ENCODE measurements at places on chromosomes 5 and 9.

DNA sequence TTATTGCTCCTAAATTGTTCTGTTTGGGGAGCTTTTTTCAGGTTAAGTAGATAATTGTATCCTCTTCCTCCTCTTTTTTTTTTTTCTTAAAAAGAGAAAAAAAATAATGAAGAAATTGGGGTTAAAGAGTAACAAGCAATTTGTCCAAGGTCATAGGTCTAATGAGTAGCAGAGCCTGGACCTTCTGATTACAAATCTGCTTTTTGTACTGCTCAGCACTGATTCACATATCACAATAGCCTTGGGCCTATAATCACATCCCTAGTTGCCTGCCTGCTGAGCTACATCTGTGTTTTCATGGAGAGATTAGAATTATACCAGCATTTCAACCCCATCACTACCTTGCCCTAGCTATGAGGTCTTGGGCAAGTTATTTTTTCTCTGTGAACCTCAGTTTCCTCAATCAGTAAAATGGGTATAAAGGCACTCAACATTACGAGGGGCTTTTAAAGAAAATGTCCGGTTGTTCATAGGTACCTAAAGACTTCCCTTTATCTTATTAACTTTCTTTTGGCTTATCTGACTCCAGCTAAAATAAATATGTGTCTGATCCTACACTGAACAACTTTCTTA lies 152.3 kb downstream of the BAAT start:
- no peak for DNase-seq

GRCh38 chr5:139566611-139567010 lies 5.5 kb downstream of the UBE2D2 start:
- peak; percentile 23 for DNase-seq

DNA sequence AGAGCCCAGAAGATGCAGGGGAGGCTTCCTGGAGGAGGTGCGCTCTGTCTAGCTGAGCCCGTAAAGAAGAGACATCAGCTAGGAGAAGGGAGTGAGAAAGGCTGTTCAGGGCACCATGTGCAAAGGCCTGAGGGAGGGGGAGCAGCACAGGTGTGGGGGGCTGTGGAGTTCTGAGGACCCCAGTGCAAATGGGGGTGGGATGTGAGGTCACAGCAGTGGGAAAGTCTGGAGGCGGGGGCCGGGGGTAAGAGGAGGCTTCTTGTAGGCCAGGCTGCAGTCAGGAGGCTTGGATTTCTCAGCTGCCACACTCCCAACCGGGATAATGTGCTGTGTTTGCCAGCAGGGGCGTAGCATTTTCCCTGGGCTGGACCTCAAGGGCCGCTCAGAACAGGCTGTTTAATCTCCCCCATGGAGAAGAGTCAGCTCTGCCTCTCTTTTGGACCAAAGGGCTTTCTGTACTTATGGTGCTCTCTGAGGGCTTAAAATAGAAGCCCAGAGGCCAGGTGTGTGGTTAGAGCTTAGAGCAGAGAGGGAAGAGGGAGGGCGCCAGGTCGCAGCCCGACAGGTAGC lies 5.7 kb downstream of the NEURL1B start:
- no peak for DNase-seq

DNA sequence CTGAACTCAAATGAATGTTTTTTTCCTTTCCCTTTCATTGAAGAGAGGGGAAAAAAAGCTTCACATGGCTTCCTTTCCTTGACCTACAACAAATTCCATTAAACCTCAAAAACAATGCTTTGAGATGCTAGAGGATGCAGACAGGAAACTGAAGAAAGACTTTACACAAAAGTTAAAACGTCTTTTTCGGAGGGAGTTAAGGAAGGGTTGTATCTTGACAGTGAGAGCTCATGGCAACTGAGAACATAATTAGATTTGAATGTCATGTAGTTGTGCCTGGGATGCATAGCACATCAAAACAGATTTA lies 66.4 kb downstream of the EBF1 start:
- DNase-seq, result no peak

- peak; percentile 10 for DNase-seq
These were observed 133.1 kb downstream of the DOCK8 start for GRCh38 chr9:347667-348292.

DNA sequence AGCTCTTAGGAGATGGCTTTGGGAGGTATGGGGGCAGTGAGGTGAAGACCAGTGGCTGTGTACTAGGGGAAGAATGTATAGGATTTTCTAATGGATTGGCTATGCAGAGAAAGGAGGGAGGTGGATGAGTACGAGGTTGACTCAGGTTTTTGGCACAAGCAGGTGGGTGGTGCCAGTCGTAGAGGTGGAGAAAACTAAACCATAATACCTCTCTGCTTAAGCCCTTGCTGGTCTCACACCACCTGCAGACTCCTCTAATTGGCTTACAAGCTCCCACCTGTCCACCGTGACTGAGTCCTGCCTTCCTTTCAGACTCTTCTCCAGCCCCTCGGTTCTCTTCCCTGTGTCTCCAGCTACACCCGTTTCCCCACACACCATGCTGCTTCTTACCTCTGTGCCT lies 521.7 kb upstream of the CLINT1 start:
- no peak for DNase-seq

GRCh38 chr9:133374612-133375115 lies 1.2 kb downstream of the SURF4 start:
- DNase-seq, result no peak

- no peak for DNase-seq
These were observed 87.0 kb downstream of the FEM1C start for GRCh38 chr5:115457571-115457970.

- no peak for DNase-seq
These were observed 57.7 kb upstream of the RARS1 start for GRCh38 chr5:168428552-168428951.

GRCh38 chr5:68420476-68421344 lies 205.2 kb downstream of the PIK3R1 start:
- no peak for DNase-seq

GRCh38 chr5:124905256-124906130 lies 159.1 kb upstream of the ZNF608 start:
- DNase-seq, result no peak

GRCh38 chr9:132235894-132236661 lies 74.2 kb downstream of the NTNG2 start:
- DNase-seq, result peak; percentile 23

DNA sequence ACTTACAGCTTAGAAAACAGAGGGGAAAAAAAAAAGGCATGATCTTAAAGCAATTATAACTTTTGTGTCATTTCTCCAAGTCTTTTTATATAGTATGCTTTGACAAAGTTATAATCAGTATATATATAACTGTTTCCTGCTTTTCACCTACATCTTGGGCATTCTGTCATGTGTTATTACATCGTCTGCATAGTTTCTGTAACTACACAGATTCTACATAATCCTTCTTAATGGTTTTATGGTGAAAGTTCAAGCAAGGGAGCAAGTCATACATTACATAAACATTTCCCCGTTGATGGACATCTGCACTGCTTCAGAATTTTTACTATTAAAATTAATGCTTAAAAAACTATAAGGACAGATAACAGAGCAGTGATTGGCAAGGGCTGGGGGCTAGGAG lies 12.1 kb downstream of the FEM1C start:
- no peak for DNase-seq

GRCh38 chr9:134624621-134625181 lies 16.9 kb upstream of the COL5A1 start:
- no peak for DNase-seq

GRCh38 chr5:135477613-135478066 lies 25.5 kb upstream of the TIFAB start:
- DNase-seq, result no peak

- DNase-seq, result no peak
These were observed 22.7 kb upstream of the SVEP1 start for GRCh38 chr9:110602281-110602680.

GRCh38 chr9:99265691-99266090 lies 43.6 kb downstream of the SEC61B start:
- DNase-seq, result no peak

DNA sequence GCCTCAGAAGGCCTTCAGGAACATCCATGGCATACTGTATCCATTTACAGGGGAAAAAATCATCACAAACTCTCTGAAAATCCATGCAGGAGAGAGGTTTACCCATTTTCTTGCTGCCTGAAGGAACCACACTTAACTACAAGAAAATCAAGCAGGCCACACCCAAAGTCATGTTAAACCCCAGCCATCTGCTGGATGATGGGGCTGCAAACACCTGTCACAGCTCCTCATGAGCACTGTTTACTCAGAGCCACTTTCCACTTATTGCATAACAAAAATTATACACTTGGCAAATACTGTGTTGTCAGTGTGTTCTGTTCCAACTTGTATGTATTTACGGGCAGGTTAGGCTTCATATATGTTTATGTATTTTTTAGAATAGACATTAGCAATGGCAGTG lies 35.8 kb downstream of the PPIC start:
- no peak for DNase-seq

DNA sequence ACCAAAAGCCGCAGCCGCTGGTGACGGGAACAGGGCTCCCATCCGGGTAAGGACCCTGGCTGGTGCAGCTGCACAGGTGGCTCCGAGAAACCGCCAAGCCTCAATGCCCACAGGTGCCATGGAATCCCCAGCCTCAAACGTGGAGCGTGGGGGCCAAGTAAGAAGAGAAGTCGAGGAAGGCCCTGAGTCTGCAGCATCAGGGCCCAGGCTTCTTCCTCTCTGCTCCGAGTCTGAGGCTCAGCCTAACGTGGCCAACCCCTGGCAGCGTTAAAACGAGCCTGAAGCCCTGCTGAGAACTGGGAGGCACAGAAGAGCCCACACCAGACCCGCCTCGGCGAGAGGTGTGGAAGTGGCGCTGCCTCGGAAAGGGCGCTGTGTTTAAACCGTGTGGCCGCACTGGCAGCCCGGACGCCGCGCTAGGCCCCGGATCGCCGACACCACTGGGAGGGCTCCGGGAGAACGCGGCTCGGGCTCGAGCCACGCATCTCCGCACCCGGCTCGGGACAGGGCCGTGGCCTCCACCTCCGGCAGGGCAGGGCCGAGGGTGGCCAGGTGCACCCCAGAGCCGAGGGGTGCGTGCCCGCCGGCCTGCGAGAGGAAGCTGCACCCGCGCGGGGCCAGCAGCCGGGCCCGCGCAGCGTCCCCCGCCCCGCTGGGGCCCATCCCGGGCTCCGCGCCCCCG lies 730 bp downstream of the ZMYND19 start:
- no peak for DNase-seq

- DNase-seq, result no peak
These were observed 54.8 kb downstream of the SV2C start for GRCh38 chr5:76137887-76138542.

Data from Kasumi-1 (cell line).